Cardiac muscle cell (in vitro differentiated cells and primary cell): ENCODE measurements at places on chromosomes 3 and 15. TPM values are rescaled to one million over a fixed set of nuclear protein-coding genes. Genes with fewer than 3 reads are reported as not detected.
A peak's percentile ranks its signal among the peaks of the same experiment; 100 is the strongest.

- no peak overlapping the region for H3K4me3 ChIP-seq
- no peak for DNase-seq
- no peaks in the 10 kb centered on the region for H3K36me3 ChIP-seq
- no peaks in the 10 kb centered on the region for H3K4me1 ChIP-seq
- no peak overlapping the region for H3K27ac ChIP-seq
Observed at GRCh38 chr3:172569128-172570008, 46.1 kb upstream of the TNFSF10 start.

GRCh38 chr3:130748467-130748861 is 1.8 kb upstream of the PIK3R4 start:
- H3K27me3 ChIP-seq: no peaks in the 10 kb centered on the region
- no peak overlapping the region for H3K27ac ChIP-seq
- H3K36me3 ChIP-seq: peaks cover 3% of the 10 kb centered on the region
- H3K4me3 ChIP-seq: no peak overlapping the region
- H3K4me1 ChIP-seq: peaks cover 7% of the 10 kb centered on the region
- DNase-seq: peak; percentile 8

DNA sequence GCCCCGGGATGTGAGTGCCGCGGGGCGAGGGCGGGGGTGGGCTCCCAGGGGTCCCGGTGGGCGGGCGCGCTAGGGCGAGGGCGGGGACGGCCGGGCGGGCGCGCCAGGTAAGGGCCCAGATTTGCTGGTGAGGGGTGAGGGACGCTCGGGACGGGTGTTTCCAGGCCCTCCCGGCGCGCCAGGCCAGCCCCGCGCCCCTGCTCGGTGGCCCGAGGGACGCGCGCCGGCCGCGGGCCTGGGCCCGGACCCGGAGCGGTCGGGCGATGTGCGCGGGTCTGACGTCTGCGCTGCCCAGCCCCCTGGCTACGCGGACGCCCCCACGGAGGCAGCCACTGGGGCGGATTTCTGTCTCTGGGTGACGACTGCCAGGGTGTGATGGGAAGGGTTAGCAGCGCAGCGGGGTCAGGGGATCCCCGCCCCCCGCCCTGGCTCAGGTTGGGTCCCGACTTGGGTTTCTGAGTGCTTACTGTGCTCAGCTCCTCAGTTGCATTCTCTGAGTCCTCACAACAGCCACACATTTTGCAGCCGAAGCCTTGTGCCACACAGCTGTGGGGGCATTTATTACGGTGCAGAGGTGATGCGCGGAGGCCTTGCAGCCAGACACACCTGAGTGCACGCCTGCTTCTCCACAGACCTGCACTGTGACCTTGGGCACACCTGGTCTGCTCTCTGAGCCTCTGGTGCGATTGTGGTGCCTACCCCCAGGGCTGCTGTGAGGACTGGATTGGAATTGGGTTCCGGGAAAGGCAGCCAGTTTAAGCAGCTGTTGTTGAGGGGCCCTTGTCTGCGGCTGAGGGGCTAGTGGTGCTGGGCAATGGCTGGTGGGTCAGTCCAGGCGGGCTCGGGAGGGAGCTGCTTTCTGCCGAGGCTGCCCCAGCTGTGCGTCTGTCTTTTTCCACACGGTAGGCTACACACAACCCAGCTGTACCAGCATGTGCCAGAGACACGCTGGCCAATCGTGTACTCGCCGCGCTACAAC is 523 bp downstream of the HDAC11 start:
- peaks cover 28% of the 10 kb centered on the region for H3K4me1 ChIP-seq
- peak overlapping the region; percentile 45 for H3K4me3 ChIP-seq
- H3K36me3 ChIP-seq: no peaks in the 10 kb centered on the region
- DNase-seq: peak; percentile 28
- H3K27ac ChIP-seq: no peak overlapping the region

DNA sequence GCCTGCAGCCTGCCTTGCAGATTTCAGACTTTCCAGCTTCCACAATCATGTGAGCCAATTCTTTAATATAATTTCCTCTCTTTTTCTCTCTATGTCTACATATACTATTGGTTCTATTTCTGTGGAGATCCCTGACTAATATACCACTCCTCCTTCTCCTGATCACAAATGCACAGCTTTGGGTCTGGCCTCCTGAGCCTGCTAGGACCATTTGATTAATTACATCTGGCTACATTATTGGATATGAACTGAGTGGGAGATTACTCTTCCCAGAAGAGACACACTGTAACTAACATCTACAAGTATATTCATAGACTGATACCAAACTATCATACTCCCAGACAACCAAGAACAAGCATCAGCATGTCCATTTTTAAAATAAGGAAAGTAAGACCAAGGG is 188.9 kb upstream of the LMCD1 start:
- H3K4me1 ChIP-seq: peaks cover 7% of the 10 kb centered on the region
- no peak overlapping the region for H3K27ac ChIP-seq
- H3K27me3 ChIP-seq: no peaks in the 10 kb centered on the region
- H3K36me3 ChIP-seq: no peaks in the 10 kb centered on the region
- H3K4me3 ChIP-seq: no peak overlapping the region

GOLGA8T gene
- 0.99 and 2.1 TPM in 2 replicates for total RNA-seq

EBLN2 gene
- total RNA-seq: 3.4 and 5.1 TPM in 2 replicates

CCR8 gene
- not detected in 2 replicates for total RNA-seq

RARRES1 gene
- 0.33 and 0.39 TPM in 2 replicates for total RNA-seq

CCRL2 gene
- total RNA-seq: 7.2 and 8.6 TPM in 2 replicates

GRAMD2A gene
- total RNA-seq: 0.24 and 0.67 TPM in 2 replicates

ONECUT1 gene
- total RNA-seq: 0.18 TPM in 1 of 2 replicates, not detected in the other

TGM4 gene
- total RNA-seq: not detected in 2 replicates
